Stimulated activated CD4-positive, alpha-beta T cell treated with anti-CD3 and anti-CD28 coated beads, Interleukin-15, amount 100 ng/mL, for 48 hours (primary cell): ENCODE measurements at places on chromosomes 16 and 17.
A peak's percentile ranks its signal among the peaks of the same experiment; 100 is the strongest.

DNA sequence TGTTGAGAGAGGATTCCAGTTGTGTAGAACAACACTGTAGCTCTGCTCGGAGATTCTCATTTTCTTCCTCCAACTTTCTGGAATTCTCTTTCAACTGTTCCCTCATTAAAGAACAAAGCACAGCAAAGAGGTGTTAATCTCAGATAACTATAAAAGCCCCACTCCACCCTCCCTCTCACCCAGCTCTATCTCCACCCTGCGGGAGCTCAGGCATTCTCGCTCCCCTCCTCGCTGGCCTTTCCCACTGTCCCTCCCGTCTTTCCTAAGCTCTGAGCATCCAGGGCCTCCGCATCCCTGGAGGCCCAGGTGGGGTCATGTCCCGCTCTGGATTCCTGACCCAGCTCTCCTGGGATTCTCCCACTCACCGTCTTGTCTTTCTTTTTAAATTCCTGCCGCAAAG is 35.1 kb downstream of the DHX38 start:
- no peak for DNase-seq

- DNase-seq = no peak
Measured at GRCh38 chr16:68644715-68645493, at the start of gene CDH3. CDH3 (plus strand) TSS chr16:68645310; CDS start chr16:68645380, 70 bp downstream.

DNA sequence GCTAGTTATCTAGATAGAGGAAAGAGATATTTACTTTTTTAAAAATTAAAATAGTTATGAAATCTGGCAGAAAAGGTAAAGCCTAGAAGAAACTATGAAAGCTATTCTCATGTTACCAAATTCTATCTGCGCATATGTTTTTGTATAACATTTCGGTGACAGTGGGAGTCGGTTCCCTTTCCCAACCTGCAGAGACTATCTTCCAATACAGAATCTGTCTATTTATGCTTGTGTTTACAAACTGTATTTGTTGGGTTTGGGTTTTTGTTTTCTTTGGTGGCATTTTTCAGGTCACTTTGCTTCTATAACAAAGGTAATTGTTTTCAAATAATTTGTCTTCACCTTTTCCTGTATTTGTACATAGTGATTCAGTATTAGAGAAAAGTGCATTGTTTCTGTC is 69.8 kb downstream of the YPEL2 start:
- no peak for DNase-seq

GRCh38 chr17:39352986-39353385 is 48.4 kb downstream of the FBXL20 start:
- no peak for DNase-seq

DNA sequence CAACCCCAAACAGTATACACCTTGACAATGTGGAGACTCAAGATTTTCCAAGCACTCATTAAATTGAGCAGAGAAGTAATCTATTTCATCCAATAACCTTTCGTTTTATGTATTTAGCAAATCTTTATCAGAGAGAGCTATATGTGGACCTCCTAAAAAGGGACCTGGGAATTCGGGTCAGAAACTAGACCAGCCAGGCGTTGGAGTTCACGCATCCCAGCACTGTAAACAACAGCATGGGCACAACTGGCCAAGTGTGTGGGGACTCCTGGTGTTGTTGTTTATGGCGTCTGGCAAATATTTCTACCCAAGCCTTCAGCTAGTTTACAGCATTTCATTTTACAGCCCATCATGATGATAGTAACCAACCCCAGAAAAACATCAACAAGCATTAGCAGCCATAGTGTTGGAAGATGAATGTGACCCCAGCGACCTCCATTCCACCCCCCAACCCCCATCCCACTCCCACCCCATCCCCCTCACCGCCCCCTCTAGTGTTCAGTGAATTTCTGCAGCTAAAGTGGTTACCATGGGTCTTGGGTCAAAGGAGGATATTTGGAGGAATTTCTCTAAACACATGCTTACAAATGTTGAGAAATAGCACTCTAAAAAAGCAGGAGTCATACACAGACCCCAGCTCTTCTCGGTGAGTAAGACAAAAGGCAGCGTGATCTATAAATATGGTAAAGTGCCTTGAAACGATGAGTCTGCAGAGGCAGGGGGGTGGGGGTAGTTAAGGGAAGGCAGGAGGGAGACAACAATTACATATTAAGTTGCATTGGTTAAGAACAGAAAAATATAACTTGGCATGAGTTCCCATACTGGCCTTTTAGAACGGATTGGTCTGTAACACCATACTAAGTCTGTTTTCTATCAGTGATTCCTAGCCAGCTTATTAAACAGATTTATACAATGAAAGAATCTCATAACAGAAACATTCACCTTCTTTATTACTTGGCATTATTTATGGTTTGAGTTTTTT is 91.4 kb upstream of the TBX2 start:
- DNase-seq = no peak

DNA sequence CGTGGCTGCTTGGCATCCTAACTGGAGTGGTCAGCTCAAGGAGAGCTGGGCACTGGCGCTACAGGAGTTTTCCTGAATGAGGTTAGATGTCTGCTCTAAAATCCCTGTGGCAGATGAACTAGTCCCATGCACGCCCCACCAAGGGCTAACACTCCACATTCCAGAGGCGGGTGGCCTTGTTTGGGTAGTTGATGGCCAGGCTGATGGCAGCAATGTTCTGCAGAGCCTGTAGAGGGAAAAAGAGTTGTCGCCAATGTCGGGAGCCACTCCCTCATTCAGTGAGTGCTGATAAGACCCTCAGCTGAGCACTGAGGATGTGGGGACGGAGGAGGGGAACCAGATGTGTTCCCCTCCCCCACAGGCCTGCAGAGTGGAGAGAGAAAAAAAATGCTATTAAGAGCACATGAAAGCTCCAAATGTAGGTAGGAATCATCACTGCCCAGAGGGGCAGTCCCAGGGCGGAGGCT is 42.5 kb upstream of the ATP2A3 start:
- no peak for DNase-seq

DNA sequence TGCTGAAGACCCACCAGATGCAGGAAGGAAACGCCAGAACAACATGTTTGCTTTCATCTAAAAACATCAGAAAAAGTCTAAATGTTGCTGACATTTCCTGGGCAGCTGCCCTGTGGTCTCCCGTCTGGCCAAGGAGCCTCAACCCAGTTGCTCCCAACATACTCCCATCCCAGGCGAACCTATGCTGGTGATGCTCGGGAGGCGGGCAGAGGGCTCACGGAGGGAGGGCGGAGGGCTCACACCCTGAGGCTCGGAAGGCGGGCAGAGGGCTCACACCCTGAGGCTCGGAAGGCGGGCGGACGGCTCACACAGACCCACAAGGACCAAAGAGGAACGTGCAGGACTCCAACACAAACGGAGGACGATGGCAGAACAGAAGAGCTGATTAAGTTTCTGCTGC is 135.4 kb downstream of the ANKRD11 start:
- DNase-seq = no peak

- DNase-seq = no peak
Measured at GRCh38 chr17:80901319-80901718, 90.3 kb upstream of the CHMP6 start.

DNA sequence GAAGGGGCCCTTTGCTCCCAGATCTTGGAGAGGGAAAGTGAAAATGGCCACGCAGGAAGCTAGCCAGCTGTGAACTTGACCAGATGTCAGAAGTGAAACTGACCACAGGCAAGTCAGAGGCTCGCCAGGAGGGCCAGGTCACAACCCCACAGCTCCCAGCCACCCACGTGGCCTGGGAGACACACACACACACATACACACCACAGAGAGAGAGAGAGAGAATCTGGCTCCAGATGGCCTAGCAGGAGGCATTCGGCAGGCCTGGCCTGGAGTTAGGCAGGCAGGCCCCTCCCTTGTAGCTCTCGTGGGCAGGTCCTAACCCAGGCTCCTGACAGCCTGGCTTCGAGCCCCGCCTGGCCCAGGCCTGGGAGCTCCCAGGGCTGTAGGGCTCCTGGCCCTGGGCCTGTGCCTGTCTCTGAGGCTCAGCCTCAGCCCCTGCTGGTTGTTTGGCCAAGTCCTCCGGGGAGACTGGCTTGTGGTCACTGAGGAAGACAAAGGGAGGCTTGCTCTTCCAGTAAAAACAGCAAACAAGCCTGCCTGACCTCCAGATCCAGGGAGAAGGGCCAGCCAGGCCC is 20.2 kb downstream of the NGFR start:
- no peak for DNase-seq

DNA sequence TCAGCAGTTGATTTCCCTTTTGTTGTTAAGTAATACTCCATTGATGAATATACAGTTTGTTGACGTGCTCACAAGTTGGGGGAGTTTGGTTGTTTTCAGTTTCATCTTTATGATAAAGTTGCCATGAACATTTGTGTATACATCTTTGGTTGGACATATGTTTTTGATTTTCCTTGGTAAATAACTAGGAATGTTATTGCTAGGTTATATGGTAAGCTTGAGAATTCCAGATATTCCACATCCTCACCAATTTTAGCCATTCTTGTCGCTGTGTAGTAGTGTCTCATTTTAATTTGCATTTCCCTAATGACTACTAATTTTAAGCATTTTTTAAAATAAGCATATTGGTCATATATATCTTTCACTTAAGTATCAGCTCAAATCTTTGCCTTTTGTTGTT is 55.0 kb upstream of the RASL10B start:
- no peak for DNase-seq

DNA sequence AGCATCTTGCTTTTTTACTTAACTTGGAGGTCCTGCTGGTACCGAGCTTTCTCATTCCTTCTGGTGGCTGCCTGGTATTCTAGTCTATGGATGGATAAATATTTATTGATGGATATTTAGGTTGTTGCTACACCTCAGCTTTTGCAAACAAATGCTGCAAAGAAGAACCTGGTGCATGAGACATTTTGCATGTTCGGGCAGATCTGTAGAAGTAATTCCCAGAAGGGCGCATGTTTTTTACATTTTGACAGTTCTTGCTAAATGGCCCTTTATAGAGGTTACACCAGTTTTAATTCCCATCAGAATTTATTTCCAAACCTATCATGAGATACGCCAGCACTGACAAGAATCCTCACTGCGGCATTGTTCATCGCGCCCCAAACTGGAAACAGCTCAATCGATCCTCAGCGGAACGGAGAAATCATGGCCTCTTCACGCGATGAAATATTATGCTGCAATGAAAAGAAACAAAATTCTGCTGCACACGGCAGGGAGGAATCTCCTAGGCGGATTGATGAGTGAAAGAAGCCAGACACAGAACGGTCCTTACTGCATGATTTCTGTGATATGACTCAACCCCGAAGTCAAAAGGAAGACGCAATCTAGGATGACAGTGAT is 68.0 kb upstream of the CREBBP start:
- no peak for DNase-seq

- DNase-seq = no peak
Measured at GRCh38 chr17:28865946-28866752, 11.3 kb downstream of the ERAL1 start.

GRCh38 chr16:19502395-19503131 is 19.3 kb downstream of the GDE1 start:
- DNase-seq = peak; percentile 34

- DNase-seq = no peak
Measured at GRCh38 chr16:710500-711075, 4.3 kb upstream of the METRN start.
